A549 treated with DMSO at 1 μM for 4 hours (cell line): ENCODE measurements at places on chromosomes 13 and 19. TPM values are rescaled to one million over a fixed set of nuclear protein-coding genes. Genes with fewer than 3 reads are reported as not detected.

CEACAM7 gene
- total RNA-seq: 0.05 to 0.08 TPM in 2 of 5 replicates, not detected in the others

BEST2 gene
- total RNA-seq: 0.06 TPM in 1 of 5 replicates, not detected in the others

ZNF560 gene
- total RNA-seq: not detected in 5 replicates

SPPL2B gene
- 14.4 to 23.9 TPM (median 20.3 TPM) in 5 replicates for total RNA-seq

RAB11B gene
- total RNA-seq: 74.0 to 98.5 TPM (median 81.5 TPM) in 5 replicates

KASH5 gene
- total RNA-seq: not detected in 5 replicates

DAPK3 gene
- 42.8 to 52.6 TPM (median 47.8 TPM) in 5 replicates for total RNA-seq

GPR18 gene
- not detected in 5 replicates for total RNA-seq

FARP1 gene
- 9.2 to 14.1 TPM (median 9.7 TPM) in 5 replicates for total RNA-seq
